Stimulated activated CD4-positive, alpha-beta T cell treated with anti-CD3 and anti-CD28 coated beads, Interleukin-4, amount 100 ng/mL, for 24 hours (primary cell): ENCODE measurements at places on chromosomes 6 and 20.

DNA sequence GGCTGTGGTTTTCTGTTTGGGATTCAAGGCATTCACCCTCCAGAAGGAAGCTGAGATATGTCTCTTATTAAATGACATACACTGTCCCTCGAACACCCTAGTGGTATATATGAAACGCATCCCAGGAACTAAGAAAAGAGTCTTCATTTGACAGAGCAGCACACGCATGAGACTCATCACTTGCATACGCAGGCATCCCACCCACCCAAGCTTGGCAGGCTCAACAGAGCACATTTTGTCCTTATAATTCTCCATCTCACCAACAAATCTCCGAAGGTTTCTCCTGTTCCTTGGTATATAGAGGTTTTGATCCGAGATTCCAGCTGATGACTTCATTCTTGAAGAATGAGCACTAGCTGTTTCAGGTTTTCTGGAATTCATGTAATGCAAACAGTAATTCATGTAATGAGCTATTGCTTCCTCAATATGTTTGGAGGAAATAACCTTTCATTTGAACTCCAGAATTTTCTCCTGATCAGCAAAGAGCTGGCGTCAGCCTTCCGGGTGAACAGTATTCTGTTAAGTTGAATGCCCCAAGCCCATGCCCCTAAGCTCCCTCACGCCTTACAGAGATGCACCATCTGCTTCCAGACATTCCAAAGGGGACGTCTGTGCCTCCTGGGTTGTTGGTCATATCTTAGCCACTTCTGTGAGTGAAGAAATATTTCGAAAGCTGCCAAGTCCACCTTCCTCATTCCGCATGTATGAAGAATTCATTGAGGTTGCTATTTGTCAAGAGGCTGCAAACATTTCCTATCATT is 66.0 kb upstream of the CDH4 start:
- DNase-seq = no peak

DNA sequence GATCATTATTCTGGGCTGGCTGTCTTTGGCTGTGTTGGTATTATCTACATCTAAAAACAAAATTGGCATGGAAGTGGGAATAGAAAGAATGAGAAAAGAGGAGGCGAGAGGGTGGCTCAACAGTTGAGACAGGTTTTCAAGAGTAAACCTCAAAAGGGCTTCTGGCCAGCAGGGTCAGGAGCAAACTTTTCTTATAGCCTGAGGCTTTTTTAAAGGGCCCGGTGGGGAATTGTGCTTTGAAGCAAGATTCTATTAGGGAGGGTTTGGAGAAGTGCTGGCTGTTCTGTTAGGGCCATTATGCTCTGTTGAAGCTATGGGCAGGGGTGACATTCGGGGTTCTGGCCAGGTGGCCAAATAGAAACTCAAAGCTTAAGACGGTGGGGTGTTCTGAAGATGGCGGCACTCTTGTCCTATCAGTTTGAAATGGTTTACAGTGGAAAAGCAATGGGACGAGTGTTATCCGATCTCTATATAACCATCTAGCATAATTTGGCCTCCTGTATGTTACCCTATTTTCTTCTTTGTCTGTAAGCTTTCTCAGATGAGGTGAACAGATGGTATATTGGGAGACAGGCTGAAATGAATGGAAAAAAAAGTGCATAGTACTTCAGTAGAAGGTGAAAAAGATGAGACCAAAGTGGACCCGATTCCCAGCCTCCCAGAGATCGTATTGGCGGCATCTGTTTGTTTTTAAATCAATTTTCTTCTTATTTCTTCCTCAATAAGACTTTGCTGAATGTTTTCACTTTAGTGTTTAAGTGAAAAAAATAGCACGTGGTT is 132.1 kb upstream of the CNR1 start:
- no peak for DNase-seq

DNA sequence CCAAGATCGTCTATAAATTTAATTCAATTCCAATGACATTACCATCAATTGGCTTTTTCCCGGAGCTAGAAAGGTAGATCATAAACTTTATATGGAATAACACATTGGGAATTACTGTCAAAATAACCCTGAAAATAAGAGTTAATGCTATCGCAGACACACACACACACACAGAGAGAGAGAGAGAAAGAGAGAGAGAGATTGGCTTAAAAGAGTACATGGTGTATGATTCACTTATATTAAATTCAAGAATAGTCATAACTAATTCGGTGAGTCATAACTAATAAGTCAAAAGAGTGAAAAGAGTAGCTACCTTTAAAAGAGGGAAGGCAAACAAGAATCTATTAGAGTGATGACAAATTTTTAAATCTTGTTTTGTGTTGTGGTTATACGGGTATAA is 425.5 kb downstream of the TBC1D32 start:
- DNase-seq = no peak

DNA sequence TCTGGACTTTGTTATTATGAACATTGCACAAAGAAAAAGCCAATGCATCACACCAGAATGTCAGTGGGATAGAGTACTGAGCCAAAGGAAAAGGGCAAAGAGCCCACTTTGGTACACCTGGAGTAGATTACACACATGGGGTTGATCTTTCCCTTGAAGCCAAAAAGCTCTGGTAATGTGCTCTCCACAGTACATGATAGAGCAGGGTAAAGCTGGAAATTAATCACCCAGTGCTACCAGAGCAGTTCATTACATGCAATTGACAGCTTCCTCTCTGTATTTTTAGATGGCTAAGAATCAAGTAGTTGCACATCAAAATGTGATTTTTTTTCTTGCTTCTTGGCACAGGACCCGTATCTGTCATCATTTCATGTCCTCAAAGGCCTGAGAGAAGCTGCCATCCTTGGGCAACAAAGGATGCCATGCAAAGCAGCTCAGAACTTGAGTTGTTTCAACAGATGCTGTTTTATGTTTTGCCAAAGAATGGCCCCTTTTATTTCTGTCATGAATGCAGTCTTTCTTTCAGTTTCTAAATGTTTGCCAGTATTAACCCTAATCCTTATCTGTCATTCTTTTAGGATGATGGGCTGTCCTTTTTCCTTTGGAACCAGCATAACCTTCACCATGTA is 88.1 kb downstream of the HDGFL1 start:
- DNase-seq = no peak

DNA sequence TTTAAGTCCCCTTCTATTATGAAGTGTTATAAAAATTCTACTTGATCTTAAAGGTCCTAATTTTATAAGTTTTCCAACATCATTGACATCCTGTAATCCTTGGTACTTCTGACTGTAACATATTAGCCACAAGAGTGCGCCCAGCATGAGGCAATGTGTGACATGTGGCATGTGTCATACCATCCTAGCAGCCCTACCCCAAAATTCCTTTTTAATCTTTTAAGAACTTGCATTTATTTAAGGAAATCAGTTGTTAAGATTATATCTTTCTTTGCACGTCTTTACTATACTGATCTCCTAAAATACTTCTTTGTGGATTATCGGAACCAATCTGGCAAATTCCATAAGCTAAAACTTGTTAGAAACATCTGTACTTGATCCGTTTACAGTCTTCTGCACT is 167.1 kb upstream of the SLC24A3 start:
- DNase-seq = no peak

DNA sequence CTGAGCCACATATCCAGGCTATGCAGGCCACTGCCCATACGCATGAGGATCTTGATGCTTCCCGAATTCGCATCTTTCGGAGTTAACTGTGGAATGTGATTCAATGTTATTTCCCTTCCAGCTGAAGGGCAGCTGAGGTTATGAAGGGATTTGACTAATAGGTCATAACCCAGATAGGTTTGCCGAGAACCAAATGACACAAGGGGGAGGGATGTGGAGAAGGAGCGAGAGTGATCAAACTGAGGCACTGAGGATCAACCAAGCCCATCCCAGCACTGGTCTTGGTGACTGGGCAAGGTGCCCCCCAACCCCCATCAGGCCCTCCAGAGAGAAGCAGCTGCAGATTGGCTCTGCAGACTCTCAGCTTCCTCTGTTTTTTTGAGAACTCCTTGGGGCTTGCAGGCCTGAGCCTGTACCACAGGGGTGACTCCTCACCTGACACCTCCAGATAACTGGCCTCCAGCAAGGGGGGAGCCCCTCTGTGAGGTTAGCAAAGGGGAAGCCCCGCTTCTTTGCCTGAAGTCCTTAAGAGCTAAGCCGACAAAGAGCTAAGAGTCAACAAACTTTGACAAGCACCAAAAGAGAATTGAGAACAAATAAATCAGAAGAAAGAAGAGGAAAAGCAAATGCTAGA is 185.9 kb downstream of the PDE7B start:
- DNase-seq = no peak

GRCh38 chr20:911882-912600 is 4.1 kb downstream of the ANGPT4 start:
- DNase-seq = no peak

GRCh38 chr6:167695831-167696230 is 130.9 kb upstream of the AFDN start:
- no peak for DNase-seq

DNA sequence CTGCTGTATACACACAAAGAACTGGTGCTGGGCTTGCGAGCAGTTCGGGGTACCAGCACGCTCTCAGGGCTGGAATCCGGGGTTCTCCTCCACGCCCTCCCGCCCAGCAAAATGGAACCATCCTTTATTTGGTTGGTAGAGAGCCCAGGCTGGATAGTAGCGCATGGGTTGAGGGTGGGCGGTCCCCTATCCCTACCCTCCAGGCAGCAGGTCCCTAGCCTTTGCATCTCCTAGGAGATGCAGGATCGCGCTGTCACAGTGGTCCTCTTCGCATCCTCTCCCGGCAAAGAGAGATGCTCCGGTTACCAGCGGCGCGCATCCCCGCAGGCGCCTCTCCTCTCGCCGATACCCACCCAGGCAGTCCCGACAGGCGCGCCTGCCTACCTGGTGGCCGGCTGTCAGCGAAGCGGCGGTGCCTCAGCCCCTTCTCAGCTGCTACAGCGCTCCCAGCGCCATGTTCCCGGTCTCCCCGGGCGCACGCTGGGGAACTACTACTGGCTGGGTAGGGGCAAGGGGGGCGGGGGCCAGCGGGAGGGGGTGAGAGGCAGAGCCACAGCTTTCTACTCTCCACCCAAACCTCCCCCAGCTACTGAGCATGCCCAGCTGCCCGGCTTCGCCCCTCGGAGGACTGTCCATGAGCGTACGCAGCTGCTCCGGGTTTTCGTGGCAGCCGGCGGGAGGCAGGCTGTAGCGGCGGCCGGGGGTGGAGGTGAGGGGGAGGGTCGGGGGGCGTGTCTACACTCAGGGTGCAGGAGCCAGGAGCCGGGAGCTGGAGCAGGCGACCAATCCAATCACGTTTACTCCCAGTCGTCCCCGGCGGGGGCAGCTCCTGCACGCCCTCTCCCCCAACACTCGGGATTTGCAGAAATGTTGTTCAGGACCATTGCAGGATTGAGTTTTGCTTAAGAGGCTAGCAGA is at the start of gene PAK5:
Gene PAK5, minus strand, starts transcription at position 699 of the 918 bp plus-strand sequence. CDS start 194,748 bp downstream, outside the sequence.
- no peak for DNase-seq

GRCh38 chr6:42352856-42353564 is 98.7 kb downstream of the TRERF1 start:
- DNase-seq = no peak

DNA sequence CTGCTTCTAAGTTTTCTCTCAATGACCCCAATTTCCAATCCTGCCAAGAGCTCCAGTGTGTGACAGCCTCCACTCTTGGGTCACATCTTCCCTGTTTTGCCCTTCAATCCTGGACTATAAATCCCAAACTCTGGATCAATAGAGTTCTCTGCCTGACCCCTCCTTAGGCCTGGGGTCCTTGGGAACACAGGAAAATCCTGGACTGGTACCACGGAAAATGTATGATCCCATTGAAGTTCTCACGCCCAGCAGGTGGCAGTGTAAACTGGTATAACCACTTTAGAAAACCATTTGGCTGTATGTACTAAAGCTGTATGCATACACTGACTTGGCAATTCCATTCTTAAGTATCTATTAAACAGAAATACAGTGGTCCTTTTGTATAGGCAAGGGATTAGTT is 98.0 kb downstream of the SNAP25 start:
- no peak for DNase-seq

GRCh38 chr20:24950836-24951525 is 1.9 kb downstream of the CST7 start:
- DNase-seq = no peak

DNA sequence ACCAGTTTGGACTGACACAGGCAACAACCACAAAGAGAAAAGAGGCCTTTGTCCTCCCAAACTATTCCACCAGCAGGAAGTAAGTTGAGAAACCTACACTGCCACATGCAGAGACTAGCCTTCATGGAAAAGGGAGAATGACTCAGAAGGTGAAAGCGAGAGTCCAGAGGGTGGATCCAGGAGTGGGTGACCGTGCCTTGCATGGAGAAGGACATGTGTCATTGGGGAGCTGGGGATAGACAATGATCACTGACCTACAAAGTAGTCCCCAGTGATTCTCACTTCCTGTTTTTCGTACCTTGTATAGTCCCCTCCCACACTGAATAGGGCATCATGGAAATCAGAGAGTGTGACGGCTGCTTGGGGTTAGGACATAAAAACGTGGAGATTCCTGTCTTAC is 91.9 kb downstream of the MYLK4 start:
- DNase-seq = no peak

GRCh38 chr6:79711167-79711566 is 80.0 kb downstream of the SH3BGRL2 start:
- DNase-seq = no peak

DNA sequence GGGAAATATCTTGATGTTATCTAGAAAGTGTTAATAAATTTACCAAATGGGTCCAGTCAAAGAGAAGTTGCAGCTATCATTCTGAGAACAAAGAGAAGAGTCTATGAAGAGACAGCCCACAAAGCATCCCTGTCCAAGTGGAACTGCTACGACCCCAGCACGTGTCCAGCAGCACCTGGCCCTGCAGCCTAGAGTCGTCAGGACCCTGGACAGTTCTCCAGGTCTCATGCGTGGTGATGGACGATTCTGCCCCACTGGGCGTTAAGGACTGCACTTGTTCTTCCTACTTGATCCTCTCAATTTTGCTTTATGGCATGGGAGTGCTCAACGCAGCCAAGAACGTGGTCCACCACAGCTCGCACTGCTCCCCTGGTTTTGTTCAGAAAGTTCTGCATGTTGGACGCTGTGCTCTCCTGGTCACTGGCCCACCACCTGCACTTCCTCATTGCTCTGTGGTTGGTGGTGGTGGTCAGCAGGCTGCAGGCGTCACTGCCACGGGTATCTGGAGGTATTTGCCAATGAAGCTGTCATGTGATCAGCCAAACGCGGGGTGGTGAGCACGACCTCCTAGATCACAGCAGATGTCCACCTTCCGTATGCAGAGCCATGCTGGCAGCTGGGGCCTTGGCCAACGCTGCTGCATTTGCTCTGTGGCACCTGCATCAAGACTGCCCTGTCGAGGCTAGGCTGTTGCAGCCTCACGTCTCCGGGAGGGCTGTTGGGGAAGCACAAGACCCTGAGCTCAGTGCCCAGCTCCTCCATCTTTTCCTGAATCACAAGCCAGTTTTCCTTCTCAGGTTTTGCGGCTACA is 356.4 kb downstream of the CDH4 start:
- no peak for DNase-seq
